HEK293T (cell line): ENCODE measurements at places on chromosomes 13 and 19.
A peak's percentile ranks its signal among the peaks of the same experiment; 100 is the strongest.

- DNase-seq, result no peak
Observed at GRCh38 chr19:15354566-15355296, 22.4 kb upstream of the BRD4 start.

- no peak for DNase-seq
Observed at GRCh38 chr13:23609414-23609760, 39.2 kb downstream of the TNFRSF19 start.

GRCh38 chr13:42981317-42981716 lies 10.7 kb downstream of the EPSTI1 start:
- DNase-seq, result no peak

- DNase-seq, result no peak
Observed at GRCh38 chr13:44197791-44198770, 175.5 kb upstream of the SERP2 start.

DNA sequence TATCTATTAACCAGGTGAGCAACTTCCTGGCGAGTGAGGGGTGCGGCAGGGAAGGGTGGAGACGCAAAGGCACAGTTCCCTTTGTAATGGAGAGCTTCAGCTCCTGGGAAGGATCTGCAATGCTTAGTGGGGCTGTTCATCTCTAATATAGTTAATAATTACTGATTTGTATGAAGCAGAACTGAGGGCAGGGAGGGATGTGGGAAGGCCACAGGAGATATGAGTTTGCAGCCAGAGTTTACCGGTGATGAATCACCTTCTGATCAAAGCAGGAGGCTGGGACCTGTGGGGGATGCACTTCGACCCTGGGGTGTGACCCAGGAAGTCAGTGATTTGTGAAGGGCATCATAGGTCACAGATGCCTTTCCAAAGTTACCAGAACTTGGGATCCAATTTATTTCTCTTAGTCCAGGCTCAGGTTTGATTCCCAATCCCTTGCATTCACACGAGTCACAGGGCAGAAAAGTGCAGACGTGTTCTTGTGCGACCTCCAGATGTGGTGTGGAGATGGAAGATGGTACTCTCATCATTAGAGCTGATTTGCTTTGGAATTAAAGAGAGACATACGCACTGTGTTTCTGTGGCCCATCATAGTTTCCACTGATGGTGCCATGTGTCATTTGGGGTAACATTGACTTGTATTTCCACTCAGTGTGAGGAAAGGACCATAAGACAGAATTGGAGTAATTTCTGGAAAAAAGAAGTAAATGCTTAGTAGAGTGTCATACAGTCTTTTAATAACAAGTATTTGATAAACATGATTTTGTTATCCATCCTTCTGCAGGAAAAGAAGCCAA lies 55.0 kb downstream of the LRCH1 start:
- no peak for DNase-seq

DNA sequence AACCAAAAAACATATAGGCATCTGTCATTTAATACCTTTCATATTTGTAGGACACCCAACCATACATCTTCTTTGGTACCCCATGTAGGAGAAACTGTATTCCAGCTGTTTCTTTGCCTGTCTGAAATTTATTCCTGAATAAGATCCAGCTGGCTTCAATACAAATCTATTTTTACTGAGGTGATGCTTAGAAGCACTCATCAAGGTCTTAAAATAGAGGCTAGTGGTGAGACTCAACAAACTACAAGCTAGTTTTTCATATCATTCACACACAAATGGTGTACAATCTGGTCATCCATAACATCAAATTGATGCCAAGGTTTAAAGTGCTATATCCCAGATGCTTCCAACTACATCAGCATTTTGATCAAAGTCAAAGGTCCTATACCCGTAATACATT lies 1071.3 kb upstream of the MIR17HG start:
- DNase-seq, result no peak

GRCh38 chr19:2561221-2561620 lies 85.3 kb downstream of the GADD45B start:
- no peak for DNase-seq

- DNase-seq, result no peak
Observed at GRCh38 chr13:34277936-34278335, 460.0 kb downstream of the RFC3 start.

- no peak for DNase-seq
Observed at GRCh38 chr13:44422755-44423643, 49.4 kb downstream of the SERP2 start.

- no peak for DNase-seq
Observed at GRCh38 chr19:2783781-2784145, 690 bp upstream of the SGTA start.

- DNase-seq, result no peak
Observed at GRCh38 chr13:98476106-98476505, 100.8 kb downstream of the STK24 start.

DNA sequence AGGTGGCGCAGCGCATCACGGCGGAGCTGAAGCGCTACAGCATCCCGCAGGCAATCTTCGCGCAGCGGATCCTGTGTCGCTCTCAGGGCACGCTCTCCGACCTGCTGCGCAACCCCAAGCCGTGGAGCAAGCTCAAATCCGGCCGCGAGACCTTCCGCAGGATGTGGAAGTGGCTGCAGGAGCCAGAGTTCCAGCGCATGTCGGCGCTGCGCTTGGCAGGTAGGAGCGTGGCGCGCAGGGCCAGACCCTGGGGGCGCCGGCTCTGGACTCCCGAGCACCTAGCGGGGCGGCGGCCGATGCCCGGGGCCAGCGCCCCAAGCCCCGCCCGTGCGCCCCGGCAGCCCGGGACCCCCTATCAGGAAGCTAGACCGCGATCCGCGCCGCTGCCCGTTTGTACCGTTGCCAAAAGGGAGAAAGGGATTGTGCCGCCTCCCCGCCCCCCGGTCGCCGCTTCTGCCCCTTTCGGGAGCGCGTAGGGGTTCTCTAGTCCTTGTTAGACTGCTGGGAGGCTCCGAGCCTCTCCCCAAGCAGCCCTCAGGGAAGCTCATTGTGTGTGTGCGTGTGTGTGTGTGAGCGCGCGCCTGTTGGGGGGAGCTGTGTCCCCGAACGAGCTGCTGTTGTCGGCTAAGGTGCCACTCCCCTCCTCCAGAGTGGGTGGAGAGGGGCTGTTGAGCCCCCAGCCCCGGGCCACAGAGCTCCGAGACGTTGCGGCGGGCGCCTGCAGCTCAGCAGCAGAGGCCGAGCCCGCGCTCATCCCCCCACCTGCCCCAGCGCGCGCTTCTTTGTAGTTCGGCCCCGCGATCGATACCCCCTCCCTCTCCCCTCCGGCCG lies 1.5 kb downstream of the ONECUT3 start:
- no peak for DNase-seq

- DNase-seq, result no peak
Observed at GRCh38 chr13:60165391-60166099, 1.8 kb upstream of the DIAPH3 start.

- DNase-seq, result no peak
Observed at GRCh38 chr19:317710-318508, 26.7 kb downstream of the MIER2 start.

- peak; percentile 14 for DNase-seq
Observed at GRCh38 chr19:34184880-34185491, 12.7 kb downstream of the LSM14A start.

GRCh38 chr19:3683405-3684053 lies 16.7 kb downstream of the PIP5K1C start:
- DNase-seq, result no peak

- peak; percentile 52 for DNase-seq
Observed at GRCh38 chr19:45492627-45493470, 4.0 kb downstream of the RTN2 start.

GRCh38 chr13:112605531-112605990 lies 17.6 kb upstream of the TUBGCP3 start:
- DNase-seq, result no peak

DNA sequence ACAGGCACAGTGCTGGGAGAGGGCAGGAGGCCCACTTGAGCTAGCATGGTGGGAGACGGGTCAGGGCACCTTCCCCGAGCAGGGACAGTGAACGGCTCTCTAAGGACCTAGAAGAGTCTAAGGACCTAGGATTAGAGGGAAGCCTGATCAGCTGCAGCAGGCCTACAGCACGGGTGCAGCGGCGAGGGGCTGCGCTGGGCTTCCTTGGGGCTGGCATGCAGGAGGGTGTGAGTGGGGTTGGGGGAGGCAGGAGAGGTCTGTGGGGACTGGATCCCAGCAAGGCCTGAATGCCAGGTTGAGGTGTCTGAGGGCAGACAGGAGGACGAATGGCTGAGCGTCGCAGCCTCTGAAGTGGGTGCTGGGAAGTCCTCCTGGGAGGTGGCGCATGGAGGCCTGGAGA lies 3.6 kb downstream of the SCAF1 start:
- DNase-seq, result no peak
